Amygdala (tissue), 56 donors: ENCODE measurements at places on chromosomes 6 and 20.

GRCh38 chr20:483815-484644 is 21.7 kb upstream of the TBC1D20 start:
- DNase-seq, result no peak

- no peak for DNase-seq
Measured at GRCh38 chr6:109202409-109203264, 107.3 kb downstream of the CEP57L1 start.

DNA sequence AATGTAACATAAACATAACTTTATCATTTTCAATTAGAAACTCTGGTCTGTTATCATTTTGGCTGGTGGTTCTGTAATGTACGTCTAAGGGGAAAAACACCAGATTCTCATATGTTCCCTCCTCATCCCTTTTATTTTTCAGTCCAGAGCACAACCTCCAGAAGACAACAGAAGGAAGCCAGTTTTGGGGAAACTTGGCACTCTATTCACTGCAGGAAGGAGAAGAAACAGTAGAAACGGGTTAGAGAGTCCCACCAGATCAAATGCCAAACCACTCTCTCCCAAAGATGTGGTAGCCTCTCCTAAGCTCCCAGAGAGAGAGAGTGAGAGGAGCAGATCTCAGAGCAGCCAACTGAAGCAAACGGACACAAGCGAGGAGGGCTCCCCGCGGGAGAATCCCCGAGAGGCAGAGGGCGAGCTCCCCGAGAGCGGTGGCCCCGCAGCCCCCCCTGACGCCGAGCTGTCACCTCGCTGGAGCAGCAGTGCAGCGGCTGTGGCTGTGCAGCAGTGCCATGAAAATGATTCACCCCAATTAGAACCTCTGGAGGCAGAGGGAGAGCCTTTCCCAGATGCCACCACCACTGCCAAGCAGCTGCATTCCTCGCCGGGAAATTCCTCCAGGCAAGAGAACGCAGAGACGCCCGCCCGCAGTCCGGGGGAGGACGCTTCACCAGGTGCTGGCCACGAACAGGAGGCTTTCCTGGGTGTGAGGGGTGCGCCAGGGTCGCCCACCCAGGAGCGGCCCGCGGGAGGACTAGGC is 117.8 kb downstream of the RTN4IP1 start:
- DNase-seq, result no peak

DNA sequence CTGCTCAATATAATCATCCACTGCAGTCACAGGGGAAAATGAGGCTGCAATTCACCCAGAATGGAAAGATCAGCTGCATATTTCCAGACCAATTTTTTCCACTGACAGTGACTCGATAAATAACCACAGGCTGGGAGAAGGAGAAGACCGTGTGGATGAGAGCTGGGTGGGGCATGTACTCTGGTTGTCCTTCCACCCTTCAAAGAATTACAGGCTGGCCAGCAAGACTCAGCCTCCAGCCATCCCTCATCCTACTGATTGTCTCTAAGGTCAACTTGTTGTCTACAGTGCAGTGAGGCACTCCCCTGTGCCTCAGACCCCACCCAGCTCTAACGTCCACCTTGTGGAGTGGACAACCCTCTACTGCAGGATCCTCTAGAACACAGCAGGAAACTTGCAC is 14.5 kb upstream of the MAS1 start:
- DNase-seq, result no peak
